ENCODE measurements at places on chromosomes 3 and 15.

- peak; percentile 97 for DNase-seq
Observed at GRCh38 chr3:4772171-4772804, 206.9 kb upstream of the BHLHE40 start.

- DNase-seq, result no peak
Observed at GRCh38 chr3:143668924-143669790, 179.1 kb downstream of the SLC9A9 start.

GRCh38 chr15:68085052-68085451, 30.9 kb downstream of the PIAS1 start:
- no peak for DNase-seq

- DNase-seq, result no peak
Observed at GRCh38 chr3:166282931-166283330, 445.7 kb upstream of the BCHE start.

DNA sequence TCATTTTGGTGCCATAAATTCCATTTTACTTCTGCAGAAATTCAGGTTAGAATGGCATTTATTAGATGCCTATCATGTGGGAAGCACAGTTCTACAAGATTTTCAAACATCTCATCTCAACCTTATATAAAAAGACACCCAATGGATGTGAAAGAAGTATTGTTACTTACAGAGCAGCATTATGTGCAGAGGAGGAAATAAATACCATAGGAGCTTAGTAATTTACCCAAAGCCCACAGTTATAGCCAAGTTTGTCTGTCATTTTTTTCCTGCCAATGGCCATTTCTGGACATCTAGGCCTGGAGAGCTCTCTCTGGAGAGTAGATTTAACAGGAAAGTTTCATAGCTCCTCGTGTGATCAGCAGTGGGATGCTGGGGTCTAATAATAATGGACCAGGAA, 659.4 kb upstream of the NAALADL2 start:
- no peak for DNase-seq

Measured in right cardiac atrium (tissue), 5 donors.